ENCODE measurements at places on chromosomes 6 and 20.

DNA sequence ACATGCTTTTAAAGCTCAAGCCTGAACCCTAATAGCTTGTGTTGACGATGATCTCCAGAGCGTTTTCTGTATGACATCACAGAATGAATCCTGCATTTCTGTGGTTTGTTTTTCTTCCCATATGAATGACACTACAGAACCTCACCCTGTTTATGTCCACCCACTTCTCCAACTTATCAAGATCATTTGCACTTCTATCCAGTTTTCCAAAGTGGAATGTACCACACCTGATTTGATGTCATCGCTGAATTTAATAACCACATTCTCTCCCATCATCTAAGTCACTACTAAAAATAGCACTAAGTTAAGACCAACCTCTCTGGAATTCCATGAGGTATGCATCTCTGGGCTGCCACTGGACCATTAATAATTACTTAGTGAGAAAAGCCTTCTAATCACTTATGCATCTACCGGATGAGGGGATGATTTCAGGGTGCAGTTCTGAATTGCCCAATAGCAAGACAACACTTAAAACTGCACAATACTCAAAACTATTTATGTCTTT lies 33.3 kb upstream of the CITED2 start:
- no peak for DNase-seq
- H3K4me1 ChIP-seq, result no peaks in the 10 kb centered on the region
- no peak overlapping the region for H3K4me3 ChIP-seq
- no peaks in the 10 kb centered on the region for H3K27me3 ChIP-seq

DNA sequence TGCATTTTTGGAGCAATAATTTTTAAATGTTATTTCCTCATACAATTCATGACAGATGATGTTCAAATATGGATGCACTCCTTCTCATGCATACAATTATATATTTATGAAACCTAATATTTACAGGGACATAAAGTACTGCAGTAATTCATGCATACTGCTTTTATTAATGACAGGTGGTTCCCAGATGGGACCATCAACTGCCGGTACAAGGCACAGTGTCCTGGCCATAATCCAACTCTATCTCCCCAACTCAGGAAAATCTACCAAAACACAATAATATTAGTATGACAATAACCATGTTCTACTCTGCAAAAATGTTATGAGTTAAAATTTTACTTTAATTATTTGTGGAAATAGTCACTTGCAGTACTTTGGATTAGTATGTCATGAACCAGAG lies 77.8 kb downstream of the VIP start:
- no peak overlapping the region for H3K27ac ChIP-seq
- H3K4me3 ChIP-seq, result no peak overlapping the region
- DNase-seq, result no peak
- H3K36me3 ChIP-seq, result no peaks in the 10 kb centered on the region

DNA sequence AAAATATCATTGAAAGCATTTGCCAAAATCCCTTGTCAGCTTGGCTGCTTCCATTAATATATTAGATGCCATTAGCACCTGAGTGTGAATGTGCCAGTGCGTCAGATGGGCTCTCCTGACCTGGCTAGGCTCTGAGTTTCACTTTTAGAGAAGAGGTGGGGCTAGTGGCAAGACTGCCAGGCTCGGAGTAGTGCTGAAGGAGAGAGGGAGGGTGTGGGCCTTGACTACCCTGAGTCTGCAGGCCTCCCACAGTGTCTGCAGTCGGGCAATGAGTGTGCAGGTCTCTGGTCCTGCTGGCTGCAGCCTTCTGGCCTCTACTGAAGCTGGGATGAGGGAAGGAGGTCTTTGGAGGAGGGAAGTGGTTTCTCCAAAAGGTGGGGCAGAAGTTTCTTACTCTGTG lies 34.6 kb upstream of the PNPLA1 start:
- H3K4me1 ChIP-seq, result no peaks in the 10 kb centered on the region
- no peak overlapping the region for H3K27ac ChIP-seq
- H3K27me3 ChIP-seq, result no peaks in the 10 kb centered on the region
- peaks cover 19% of the 10 kb centered on the region for H3K36me3 ChIP-seq
- DNase-seq, result no peak

GRCh38 chr6:32074996-32075532 lies 34.1 kb downstream of the TNXB start:
- DNase-seq, result no peak
- no peak overlapping the region for H3K27ac ChIP-seq
- H3K27me3 ChIP-seq, result peaks cover 20% of the 10 kb centered on the region

Measured in T-cell (primary cell).